Activated CD4-positive, alpha-beta T cell treated with anti-CD3 and anti-CD28 coated beads, Interleukin-2, amount 50 U/mL, for 16 hours (primary cell): ENCODE measurements at places on chromosomes 3 and 15.
A peak's percentile ranks its signal among the peaks of the same experiment; 100 is the strongest.

GRCh38 chr3:24184528-24185176 is 239.6 kb downstream of the NR1D2 start:
- DNase-seq = no peak

DNA sequence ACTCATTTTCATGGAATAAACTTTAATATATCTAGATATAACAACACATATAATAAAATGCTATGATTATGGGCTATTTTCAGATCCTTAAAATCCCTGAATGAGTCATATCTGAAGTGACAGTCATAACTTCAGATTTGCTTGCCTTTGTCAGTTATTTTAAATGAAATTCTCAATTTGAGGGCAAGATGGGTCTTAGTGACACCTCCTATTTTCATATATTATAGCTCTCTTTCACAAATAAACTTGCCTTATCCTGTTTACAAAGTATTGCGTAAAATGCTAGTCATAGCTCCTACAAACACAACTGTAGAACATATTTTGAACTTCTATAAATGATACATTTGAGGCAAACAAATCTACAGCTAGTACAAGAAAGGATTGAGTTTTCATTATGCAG is 6.2 kb upstream of the THRB start:
- DNase-seq = no peak

GRCh38 chr3:53511246-53511645 is 16.8 kb downstream of the CACNA1D start:
- no peak for DNase-seq

- no peak for DNase-seq
Measured at GRCh38 chr3:65678516-65678915, 360.2 kb downstream of the MAGI1 start.

DNA sequence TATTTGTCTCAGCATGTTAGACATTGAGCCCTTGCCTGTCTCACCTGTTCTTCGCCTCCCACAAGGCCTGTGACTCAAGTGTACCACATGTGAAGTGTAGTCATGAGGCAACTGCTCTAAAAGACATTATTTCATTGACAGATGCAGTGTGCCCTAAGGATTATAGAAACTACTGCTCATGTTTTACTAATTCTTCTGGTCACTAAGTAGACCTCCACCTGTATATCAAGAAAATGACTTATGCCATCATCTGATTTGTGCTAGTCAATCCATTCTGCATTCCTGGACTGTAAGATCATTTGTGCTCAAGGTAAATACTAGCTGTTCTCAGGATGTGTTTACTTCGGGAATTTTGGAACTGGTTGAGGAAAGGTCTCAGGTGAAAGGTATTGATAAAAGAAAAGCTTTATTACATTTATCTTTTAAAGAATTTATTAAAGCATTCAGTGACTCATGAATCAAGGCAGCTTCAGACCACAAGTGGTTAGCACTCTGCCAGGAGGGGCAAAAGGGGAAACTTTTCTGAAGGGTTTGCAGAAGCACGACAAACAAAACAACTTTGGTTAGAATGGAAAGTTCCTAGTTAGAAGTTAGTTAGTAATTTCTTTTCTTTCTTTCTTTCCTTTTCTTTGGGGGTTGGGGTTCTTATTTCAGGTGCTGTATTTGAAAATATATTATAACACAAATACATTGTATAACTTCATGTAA is 465.3 kb upstream of the CBLB start:
- peak; percentile 83 for DNase-seq
